Left renal pelvis (tissue), 4 donors: ENCODE measurements at places on chromosomes 1 and 21. TPM values are rescaled to one million over a fixed set of nuclear protein-coding genes. Genes with fewer than 3 reads are reported as not detected.

DNA sequence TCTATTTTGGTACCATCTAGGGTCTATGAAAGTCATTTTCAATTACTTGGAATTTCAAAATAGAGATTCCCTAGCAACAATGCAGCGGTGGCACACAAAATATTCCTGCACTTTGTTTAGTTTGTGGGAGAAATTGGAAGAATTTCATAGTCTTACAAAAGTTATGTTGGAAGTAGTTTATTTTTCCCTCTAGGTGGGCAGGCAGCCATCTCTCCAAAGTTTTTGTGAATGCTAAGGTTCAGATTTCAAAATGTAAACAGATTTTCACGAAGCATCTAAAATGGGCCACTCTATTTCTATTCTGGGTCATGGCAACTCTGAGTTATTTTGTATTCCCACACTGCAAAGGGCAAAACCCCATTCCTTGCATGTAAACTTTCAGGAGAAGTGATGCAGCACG lies 8.0 kb downstream of the SMCP start:
- DNase-seq: no peak

GRCh38 chr1:216325946-216326345 lies 97.3 kb downstream of the USH2A start:
- DNase-seq: no peak

DNA sequence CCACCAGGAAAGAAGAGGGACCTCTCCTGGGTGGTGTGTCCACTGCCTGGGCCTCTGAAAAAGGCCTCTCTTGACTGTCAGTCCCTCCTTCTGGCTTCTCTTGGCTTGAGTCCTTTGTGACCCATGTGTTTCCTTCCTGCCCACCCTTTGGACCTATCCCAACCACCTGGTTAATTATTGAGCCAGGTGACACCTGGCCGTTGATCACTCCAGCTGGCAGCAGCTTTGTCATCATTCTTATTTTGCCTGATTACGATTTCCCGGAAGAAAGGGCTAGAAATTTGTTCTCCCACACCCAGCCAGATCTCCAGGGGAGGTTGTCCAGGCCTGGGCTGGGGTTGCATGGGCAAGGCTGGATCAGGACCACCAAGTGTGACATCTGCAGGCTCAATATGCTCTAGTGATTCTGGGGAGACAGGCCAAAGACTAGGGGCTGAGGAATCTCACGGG lies 24.8 kb downstream of the CSF1 start:
- DNase-seq: no peak

- DNase-seq: no peak
These were observed 193.3 kb downstream of the AJAP1 start for GRCh38 chr1:4847711-4848110.

DNA sequence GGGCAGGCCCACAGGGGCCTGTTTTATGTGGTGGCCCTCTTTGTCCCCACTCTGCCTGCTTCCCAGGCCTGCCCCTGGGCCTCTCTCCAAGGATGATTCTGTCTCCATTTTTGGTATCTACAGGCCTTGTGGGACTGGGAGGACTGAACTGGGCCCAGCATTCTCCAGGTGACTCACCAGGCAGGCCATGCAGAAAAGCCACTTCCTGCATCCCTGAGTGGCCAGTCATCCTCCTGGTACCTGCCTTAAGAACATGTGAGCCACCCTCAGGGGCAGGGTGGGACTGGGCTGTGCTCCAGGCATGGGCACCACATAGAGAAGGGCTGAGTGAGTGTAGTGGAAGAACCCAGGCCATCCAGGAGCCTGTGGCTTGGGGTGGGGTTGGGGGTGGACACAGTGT lies 20.0 kb upstream of the BCAR3 start:
- no peak for DNase-seq

- DNase-seq: no peak
These were observed 7.7 kb downstream of the GALNT2 start for GRCh38 chr1:230074762-230075161.

DNA sequence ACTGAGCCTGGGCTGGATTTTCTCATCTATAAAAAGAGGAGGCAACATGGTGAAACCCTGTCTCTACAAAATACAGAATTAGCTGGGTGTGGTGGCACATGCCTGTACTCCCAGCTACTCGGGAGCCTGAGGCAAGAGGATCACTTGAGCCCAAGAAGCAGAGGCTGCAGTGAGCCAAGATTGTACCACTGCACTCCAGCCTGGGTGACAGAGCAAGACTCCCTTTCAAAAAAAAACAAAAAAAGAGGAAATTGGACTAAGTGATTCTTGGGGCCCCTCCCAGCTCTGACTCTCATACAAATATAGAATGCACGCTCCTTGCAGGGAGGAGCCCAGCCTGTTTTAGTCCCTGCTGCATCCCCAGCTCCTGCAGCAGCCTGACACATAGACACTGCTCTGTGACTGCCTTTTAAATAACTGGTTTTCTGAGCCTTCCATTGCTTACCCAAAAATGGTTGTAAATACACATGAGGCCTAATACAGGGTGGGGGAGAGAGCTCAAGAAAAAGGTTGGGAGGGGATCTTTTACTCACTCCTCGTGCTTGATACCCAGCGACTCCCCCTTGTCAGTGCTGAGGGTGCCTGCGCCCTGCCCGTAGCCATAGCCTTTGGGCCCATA lies 17.2 kb downstream of the CSRP1 start:
- no peak for DNase-seq

DNA sequence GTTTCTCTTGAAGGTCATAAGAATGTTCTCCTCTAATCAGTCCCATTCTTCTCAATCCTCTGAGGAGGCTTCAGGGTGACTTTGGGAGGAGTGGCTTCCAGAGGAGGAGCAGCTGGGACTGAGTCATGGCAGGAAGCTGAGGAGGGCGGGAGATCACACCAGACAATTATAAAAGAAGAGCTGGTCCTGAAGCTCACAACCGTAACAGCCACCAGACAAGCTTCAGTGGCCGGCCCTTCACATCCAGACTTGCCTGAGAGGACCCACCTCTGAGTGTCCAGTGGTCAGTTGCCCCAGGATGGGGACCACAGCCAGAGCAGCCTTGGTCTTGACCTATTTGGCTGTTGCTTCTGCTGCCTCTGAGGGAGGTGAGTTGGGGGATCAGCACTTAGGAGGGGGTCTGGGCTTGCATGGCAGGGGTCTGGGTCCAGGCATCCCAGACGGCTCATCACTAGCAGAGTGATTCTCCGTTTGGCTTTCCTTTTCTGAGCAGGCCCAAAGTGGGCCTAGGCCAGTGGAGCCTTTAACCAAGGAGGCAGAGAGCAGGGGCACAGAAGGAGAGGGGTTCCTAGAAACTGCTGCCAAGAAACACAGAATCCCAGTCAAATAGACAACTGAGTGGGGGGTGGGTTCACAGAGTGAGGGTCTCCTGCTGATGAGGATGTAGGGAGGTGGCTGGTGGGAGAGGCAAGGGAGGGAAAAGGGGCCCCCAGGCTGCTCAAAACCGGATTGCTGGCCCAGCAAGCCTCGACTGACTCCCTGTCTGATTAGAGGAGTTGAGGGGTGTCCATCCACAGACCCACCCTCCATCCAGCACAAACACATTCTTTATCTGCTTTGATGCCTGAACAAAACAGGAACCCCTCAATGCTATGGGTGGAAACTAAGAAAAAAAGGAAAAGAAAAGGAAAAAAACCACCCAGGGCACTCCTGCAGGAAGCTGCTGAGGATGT lies at the start of gene ECM1:
Gene ECM1 (plus strand): TSS at position 198 of the 953 bp plus-strand sequence. CDS start 101 bp downstream, at position 299.
- DNase-seq: no peak

DNA sequence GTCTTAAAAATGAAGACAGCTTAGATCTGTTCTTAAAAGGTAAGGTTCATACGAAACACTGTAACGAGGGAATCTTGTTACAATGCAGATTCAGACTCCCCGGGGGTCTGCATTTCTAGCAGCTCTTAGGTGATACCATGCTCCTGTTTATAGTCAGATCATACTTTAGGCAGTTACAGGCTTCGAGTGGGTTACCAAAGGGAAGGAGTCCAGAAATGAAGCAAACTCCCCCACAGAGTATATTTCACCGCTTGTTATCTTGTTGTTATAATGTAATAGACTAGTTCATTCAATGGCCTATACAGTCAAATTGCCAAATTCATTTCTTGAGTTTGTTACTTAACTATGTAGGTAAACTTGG lies 601.1 kb downstream of the USP25 start:
- DNase-seq: no peak

DNA sequence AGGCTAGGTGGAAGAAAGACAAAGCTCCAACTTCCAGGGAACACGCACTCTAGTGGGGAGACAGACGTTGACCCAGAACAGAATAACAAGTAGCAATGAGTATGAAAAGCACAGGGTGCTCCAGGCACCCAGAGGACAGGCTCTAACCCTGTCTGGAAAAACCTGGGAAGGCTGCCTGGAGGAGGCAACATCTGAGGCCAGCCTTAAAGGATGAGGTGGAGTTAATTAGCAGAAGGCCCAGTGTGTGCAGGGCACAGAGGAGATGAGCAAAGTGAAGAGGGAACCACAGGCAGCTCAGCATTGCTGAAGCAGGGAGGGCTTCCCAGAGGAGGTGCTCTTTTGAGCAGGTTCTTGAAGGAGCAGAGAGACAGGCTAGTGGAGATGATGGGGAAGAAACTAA lies 126.7 kb upstream of the KLHDC7A start:
- DNase-seq: no peak

DNA sequence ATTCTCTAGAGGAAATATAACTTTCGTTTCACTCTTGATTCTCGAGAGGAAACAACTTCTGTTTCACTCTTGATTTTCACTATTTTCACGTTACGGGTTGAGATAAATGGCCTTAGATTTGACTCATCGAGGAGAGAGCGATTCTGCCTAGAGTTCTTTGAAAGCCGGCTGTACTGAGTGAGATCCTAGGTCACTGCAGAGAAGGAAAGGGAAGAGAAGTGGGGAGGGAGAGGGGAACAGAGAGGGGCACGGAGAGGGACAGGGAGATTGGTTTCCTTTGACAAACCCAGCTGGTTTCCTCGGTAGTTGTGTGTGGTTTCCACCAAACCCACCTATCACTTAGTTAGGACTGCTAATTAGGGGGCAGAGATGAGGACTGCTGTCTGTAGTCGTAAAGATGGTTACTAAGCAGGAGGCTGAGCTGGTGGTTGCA lies 21.6 kb upstream of the GPR137B start:
- DNase-seq: no peak

DNA sequence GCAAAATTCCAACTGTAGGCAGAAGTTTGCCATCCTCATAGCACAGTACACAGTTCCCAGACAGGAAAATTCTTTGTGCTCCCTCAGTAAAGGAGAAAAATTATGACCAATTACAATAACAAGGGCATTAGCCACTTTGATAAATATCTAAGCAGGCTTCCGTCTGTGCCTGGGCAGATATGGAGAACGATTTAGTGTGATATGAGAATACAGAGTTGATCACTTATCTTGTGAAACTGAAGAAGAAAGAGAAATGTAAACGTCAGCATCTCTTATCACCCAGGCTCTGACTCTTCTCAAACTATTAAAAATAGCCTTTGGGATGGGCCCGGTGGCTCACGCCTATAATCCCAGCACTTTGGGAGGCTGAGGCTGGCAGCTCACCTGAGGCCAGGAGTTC lies 54.5 kb upstream of the TIAM1 start:
- no peak for DNase-seq

GRCh38 chr1:201344206-201345080 lies 33.0 kb downstream of the TNNT2 start:
- no peak for DNase-seq

GRCh38 chr1:198543670-198544260 lies 3.3 kb upstream of the ATP6V1G3 start:
- DNase-seq: no peak

DNA sequence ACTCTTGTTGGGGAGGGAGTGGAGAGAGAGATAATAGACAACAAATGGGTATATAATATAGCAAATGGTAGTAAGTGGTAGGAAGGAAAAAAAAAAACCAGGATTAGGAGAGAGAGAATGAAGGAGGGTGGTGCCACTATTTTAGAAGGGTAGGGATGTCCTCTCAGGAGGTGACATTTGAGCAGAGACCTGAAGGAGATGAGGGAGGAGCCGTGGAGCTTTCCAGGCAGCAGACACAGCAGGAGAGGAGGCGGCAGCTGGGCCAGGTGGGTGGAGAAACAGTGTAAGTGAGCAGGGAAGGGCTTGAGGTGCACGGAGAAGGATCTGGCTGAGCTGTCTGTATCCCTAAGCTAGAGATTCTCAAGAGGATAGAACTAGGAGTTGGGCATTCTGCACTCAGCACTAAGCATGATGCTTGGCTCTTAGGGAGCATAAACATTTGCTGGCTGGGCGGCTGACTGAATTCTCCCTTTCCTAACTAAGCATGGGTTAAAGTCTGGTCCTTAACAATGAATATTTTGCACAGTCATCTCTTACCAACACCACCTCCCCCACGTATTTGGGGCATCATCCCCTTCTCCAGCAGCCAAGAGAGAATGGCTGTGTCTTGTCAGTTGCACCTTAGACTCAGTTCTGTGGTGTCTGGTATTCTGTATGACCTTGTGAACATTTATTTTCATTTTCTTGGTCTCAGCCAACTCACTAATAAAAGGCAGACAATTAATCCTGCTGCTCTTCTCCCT lies 27.6 kb upstream of the SARS1 start:
- DNase-seq: no peak

GRCh38 chr1:20110679-20111078 lies 8.7 kb downstream of the PLA2G2D start:
- no peak for DNase-seq

GRCh38 chr1:46960250-46960649 lies 19.0 kb upstream of the CYP4A11 start:
- DNase-seq: no peak

- DNase-seq: no peak
These were observed 220.6 kb downstream of the CHRM3 start for GRCh38 chr1:239606850-239607400.

DNA sequence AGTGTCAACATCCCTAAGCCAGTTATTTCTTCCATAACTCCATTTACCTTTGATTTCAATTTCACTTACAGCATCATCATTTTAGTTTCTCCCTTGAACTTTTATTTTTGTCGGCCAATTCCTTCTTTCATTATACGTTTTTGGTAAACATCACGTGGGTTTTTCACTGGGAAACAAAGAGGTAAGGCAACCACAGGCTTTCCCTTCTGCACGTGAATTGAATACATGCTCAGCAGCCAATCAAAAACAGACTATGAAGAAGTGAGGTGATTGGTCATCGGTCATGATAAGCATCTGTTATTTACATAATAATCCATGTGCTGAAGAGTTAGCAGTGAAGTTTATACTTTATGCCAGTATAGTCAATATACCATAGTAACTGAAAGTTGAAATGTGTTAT lies 98.7 kb downstream of the NCAM2 start:
- DNase-seq: no peak

DNA sequence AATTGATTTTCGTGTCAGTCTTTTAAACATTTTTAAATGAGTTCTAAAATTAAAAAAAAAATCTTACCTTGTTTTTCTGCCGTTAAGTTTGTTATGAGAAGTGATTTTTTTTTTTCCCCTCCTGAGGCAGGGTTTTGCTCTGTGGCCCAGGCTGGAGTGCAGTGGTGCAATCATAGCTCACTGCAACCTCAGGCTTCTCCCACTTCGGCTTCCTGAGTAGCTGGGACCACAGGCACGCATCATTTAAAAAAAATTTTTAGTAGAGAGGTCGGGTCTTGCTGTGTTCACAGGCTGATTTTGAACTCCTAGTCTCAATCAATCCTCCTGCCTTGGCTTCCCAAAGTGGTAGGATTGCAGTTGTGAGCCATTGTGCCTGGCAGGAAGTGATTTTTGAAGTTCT lies 41.1 kb downstream of the MTR start:
- DNase-seq: no peak

Gene MXRA8
- polyA plus RNA-seq: 166 TPM

Gene TTC22
- polyA plus RNA-seq: 0.49 TPM

Gene S100A8
- 17.4 TPM for polyA plus RNA-seq

Gene S100B
- 13.8 TPM for polyA plus RNA-seq

Gene CXADR
- 39.4 TPM for polyA plus RNA-seq

Gene HMCN1
- polyA plus RNA-seq: 47.9 TPM

Gene HRNR
- polyA plus RNA-seq: 0.13 TPM

Gene OR2W3
- polyA plus RNA-seq: 1.3 TPM

Gene CFHR4
- 0.07 TPM for polyA plus RNA-seq

Gene DLGAP3
- polyA plus RNA-seq: 3.2 TPM

Gene BLACAT1
- 2.1 TPM for polyA plus RNA-seq

Gene DNAH14
- 17.5 TPM for polyA plus RNA-seq
